ENCODE measurements at places on chromosomes 4 and X.

- no peak for DNase-seq
These were observed 708.9 kb upstream of the HS3ST1 start for GRCh38 chr4:12137575-12137974.

DNA sequence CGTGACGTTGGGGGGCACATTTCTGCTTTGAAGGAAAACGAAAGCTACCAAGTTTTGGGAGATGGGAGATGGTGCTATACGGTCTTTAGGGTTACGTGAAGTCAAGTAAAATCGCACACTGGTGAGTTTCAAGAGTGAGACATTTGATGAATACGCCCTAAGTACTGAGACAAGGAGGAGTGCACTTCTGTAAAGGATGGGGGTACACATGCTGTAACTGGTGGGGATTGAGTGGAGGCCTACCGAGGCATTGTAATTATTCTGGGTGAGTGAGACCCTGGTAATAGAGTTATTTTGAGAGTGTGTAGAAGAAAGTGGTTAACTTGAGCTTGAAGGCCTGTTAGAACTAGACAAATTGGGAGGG is 536 bp downstream of the SH3BGRL start:
- no peak for DNase-seq

GRCh38 chr4:117560329-117560728 is 474.0 kb upstream of the NDST3 start:
- no peak for DNase-seq

GRCh38 chr4:165748321-165748720 is 124.7 kb upstream of the TLL1 start:
- no peak for DNase-seq

All from stimulated activated CD4-positive, alpha-beta T cell treated with anti-CD3 and anti-CD28 coated beads, TNF-alpha, amount 100 ng/mL, for 48 hours (primary cell).